ENCODE measurements at places on chromosomes 11 and 22.
A peak's percentile ranks its signal among the peaks of the same experiment; 100 is the strongest.

GRCh38 chr22:44583061-44583760 is 85.2 kb upstream of the RTL6 start:
- ATAC-seq: no peak

DNA sequence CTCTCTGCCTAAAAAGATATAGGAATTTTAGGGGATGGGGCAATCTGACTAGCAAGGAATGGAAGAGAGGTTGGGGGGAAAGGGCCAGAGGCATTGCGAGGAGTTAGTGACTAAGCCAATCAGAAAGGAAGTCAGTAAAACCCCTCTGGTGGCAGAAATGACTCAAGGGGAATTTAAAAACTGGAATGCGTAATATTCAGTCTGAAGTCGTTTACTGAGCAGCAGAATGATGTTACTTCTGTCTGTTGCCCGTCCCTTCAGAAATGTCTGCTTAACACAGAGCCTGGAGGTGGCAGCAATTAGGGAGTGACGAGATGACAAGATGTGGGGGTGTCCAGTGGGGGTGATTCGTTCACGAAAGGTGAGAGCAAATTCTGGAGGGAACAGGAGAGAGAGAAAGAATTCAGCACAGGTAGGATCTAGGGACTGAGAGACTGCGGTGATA is 107.7 kb upstream of the CLMP start:
- ATAC-seq: peak; percentile 77

GRCh38 chr11:12158909-12159308 is 48.5 kb downstream of the MICAL2 start:
- no peak for ATAC-seq

DNA sequence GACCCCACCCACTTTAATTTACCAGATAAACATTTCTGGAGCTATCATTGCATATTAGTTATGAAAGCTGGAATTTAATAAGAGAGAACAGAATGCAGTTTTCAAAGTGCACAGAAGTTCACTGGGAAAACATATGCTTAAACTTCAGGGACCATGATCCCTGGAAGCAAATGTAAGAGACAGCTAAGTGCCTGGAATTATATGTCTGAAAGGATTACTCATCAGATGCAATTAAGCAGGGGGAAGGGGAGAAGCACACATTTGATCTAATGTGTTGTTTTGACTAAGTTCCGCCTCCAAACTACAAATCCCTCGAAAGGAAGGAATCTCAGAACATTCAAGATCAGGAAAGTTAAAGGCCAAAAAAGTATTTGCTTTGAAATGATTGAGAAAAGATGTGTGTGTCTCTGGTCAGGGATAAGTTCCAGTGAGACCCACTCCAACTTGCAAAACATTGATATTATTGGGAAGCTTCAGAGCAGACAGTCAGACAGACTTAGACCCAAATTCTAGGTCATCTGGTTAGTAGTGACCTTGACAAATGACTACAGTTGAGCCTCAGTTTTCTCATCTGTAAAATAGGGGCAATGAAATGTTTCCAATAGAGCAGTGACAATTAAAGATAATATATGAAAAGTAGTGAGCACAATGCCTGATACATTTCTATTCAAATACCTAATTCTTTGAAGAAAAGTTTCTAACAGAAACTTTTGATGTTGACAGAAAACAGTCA is 147.6 kb downstream of the ME3 start:
- ATAC-seq: no peak

- no peak for ATAC-seq
Observed at GRCh38 chr22:28791841-28792490, 8.4 kb downstream of the XBP1 start.

All from activated CD4-positive, CD25-positive, alpha-beta regulatory T cell treated with anti-CD3 and anti-CD28 coated beads, Interleukin-2, amount 50 U/mL, for 24 hours (primary cell).